ENCODE measurements at places on chromosomes 2 and 18.

DNA sequence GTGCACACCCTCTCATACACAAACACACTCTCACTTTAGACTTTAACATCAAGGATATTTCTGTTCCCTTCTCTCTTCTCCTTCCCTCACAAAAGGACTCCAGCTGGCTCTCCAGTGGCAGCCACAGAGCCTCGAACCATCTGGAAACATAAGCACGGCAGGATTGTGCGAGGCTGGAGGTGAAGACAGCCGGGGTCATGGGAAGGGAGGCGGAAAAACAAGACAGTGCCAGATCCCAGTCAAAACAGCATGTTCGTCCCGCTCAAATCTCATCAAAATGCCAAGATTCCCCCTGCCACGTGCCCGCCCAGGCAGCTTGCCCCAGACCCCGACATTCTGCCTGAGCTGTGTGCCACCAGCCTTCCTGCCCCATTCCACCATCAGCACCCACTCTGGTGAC, 180.3 kb downstream of the ZBTB7C start:
- no peak for DNase-seq

DNA sequence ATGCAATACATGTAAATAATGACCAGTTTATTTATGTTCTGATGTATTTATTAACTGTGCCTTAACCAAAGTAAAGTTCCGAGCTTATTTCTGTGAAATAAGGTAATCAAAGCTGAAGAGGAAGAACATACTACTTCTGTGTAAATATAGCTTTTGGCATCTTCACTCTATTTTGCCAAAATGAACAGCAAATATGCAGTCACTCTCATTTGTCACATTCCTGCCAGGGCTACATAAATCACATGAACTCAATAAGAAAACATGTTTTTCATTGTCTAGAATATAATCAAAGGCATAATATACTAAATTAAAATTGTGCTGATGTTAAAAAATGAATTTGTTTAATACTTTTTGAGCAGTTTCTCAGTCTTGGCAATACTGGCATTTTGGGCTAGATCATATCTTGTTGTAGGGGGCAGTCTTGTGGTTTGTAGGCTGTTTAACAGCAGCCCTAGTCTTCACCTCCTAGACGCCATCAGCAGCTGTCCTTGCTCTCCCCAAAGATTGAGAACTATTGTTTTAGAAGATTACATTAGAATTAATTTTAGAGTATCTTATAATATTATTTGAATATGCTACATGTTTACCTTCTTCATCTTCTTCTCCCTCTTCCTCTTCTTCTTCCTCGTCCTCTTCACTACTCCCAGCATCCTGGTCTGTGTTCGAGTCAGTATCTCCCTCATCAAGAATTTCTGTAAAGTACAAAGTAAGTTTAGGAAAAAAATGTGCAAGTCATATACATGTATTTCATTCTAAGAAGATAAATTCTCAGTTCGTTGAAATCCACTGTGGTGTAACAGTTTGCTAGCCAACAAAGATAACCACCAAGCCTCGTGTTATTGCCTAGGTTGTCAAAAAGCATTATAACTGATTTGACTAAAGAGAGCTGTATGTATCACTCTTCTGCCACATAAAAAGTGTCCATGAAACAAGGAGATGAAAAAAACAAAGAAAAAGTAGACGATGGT, 41.5 kb downstream of the CWC22 start:
- DNase-seq: no peak

GRCh38 chr2:61762292-61762691, 91.6 kb downstream of the FAM161A start:
- DNase-seq: no peak

DNA sequence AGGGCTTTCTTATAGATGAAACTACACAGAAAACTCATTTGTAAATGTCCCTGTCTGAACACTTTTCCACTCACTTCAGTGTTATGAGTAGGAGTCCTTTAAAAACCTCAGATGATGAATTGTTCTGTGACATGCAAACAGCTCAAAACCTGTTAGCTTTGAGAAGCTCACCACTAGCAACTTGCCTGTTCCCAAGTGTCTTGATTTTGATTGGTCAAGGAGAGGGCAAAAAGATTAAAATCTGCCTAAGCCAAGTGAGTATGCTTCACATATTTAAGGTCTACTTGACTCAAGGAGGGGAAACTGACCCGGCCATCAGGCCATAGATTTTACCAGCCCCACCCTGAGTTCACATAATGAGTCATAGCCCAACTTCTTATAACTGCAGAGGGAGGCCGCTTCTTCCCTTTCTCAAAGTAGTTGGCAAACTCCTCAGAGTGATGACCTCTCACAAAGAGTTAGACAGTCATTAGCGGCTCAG, 45.2 kb upstream of the MEIS1 start:
- no peak for DNase-seq

DNA sequence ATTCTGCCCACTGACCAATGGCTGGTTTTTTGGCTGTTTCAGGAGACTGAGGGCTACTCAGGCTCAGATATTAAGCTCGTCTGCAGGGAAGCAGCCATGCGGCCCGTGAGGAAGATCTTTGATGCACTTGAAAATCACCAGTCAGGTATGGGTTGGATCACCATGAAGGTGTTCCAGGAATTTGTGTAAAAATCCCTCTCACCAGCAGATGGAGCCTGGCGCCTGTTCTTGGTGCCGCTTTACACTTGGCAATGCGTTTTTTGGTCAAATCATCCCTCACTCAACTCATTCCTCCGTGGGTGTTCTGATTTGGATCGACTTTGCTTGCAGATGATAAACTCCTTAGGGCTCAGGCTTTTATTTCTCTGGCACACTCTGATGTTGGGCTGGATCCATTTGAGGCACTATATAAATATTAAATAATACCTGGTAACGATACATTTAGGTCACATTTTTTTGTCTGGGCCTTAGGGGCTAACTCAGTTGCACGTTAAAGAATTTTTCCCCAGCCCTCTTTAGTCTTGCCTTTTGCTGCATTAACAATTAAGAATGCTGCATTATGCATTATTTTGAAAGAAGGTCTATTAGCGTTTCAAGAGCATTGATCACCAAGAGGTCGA, 50.0 kb downstream of the HDHD2 start:
- DNase-seq: peak; percentile 69

- DNase-seq: no peak
These were observed 66.0 kb downstream of the TCF4 start for GRCh38 chr18:55522011-55522410.

- DNase-seq: no peak
These were observed 136.9 kb downstream of the PTGR3 start for GRCh38 chr18:75071866-75072671.

- no peak for DNase-seq
These were observed 60.8 kb downstream of the EML4 start for GRCh38 chr2:42229949-42230348.

All from cerebellar nuclear complex (tissue), 1 donor.